T-helper 2 cell (primary cell): ENCODE measurements at places on chromosomes 5 and 9.
A peak's percentile ranks its signal among the peaks of the same experiment; 100 is the strongest.

DNA sequence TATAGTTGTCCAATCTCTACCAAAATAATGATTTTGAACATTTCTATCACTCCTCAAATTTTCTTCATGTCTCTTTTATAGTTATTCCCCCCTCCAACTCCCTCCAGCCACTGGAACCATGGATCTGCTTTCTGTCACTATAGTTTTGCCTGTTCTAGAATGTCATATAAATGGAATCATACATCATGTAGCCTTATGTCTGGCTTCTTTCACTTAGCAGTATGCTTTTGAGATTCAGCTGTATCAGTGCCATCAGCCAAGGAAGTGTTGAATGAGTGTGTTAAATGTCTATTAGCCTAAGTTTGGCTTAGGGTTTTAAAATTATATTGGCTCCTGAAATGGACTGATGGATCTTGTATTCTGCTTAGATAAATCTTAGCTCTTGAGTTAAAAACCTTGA, 36.0 kb downstream of the UBE2D2 start:
- DNase-seq = no peak

GRCh38 chr5:80804332-80804731, 149.5 kb upstream of the DHFR start:
- no peak for DNase-seq

DNA sequence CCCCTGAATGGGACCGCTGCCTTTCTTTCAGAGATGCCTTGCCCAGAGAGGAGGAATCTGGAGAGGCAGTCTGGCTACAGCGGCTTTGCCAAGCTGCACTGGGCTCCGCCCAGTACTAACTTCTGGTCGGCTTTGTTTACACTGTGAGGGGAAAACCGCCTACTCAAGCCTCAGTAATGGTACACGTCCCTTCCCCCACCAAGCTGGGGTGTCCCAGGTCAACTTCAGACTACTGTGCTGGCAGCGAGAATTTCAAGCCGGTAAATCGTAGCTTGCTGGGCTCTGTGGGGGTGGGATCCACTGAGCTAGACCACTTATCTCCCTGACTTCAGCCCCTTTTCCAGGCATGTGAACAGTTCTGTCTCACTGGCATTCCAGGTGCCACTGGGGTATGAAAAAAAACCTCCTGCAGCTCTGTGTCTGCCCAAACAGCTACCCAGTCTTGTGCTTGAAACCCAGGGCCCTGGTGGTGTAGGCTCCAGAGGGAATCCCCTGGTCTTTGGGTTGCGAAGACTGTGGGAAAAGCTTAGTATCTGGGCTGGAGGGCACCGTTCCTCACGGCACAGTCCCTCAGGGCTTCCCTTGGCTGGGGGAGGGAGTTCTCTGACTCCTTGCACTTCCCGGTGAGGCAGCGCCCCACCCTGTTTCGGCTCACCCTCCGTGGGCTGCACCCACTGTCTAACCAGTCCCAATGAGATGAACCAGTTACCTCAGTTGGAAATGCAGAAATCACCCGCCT, 171.2 kb downstream of the CWC27 start:
- no peak for DNase-seq

DNA sequence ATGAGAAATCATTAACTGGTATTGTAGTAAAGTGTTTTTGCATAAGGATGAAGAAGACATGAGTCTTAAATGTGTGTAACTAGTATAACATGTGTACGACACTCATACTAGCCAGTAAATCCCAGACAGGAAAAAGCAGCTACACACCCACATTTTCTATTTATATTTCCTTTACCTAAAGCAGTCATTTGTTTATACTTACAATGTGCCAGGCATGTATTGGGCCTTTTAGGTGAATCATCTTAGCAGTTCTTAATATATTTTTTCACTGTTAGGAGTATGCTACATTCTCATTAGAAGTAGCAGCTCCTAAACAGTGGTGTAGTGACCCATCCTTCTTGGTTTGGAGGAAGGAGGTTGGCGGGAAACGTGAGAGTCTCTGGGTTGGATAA, 55.8 kb upstream of the TMC1 start:
- no peak for DNase-seq

DNA sequence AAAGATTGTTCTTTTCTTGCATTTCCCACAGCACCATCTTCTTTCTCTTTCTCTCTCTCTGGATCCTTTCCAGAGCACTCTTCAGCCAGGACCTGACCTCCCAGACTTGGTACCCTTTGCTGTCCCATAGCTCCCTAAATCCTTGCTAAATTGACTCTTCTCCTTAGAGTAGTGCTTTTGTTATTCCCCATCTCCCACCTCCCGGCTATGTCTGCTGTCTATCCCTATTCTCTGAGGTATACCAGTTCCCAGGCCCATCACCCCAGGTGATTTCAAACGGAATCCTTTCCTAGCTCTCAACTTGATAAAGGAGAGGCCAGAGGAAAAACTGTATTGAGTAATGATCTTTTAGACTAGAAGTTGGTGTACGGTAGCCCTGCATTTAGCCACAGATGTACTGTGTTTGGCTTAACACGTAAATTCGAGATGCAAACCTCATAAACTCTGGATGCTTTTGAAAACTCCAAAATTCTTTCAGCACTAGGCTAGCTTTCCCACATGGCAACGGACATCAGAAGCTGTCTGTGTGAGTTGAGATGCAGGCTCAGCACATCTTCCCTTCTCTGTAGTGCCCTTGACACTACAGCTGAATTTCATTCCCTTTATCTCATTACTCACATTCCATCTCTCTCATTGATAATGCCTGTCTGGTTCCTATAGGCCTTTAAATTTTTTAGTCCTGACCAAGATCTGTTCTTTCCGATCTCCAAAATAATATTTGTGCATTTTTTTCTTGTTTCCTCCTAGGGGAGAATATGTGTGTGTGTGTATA, 320.8 kb upstream of the ITGA1 start:
- no peak for DNase-seq

GRCh38 chr9:120688758-120689157, 25.5 kb downstream of the MEGF9 start:
- no peak for DNase-seq

- no peak for DNase-seq
Measured at GRCh38 chr9:93318480-93318879, 133.0 kb upstream of the FAM120A start.

- no peak for DNase-seq
Measured at GRCh38 chr5:113047733-113048652, 71.4 kb downstream of the DCP2 start.

- DNase-seq = no peak
Measured at GRCh38 chr9:97511655-97512427, 10.4 kb downstream of the TMOD1 start.

- no peak for DNase-seq
Measured at GRCh38 chr9:35552376-35552775, 52.7 kb upstream of the TESK1 start.

DNA sequence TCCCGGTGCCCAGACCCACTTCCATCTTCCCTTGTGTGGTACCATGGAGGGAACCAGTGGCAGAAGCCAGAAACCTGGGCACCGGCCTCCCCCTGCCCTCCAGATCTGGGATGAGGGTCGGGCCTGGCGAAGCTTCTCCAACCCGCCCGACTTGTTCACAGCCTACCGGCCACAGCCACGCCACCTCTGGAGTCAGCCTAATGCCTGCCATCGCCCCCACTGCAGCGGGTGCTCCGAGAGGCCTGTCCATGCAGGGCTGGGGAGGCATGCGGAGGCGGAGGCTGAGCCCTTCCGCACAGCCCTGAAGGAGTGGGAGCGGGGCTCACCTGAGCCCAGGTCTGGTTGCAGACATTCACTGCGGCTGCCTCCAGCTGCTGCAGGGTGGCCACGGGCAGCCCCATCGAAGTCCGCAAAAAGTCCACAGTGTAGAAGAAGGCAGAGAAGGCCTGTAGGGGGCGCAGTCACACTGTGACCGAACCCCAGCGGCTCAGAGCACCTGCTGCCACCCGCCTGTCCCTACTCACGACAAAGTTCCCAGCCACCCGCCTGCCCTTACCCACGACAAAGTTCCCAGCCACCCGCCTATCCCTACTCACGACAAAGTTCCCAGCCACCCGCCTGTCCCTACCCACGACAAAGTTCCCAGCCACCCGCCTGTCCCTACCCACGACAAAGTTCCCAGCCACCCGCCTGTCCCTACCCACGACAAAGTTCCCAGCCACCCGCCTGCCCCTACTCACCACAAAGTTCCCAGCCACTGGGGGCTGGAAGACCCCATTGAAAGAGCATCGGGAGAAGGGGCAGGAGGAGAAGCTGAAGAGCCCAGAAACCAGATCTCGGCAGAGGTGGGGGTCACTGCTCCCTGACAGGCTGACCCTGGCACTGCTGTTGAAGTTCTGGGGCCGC, 3.8 kb upstream of the NPDC1 start:
- no peak for DNase-seq

DNA sequence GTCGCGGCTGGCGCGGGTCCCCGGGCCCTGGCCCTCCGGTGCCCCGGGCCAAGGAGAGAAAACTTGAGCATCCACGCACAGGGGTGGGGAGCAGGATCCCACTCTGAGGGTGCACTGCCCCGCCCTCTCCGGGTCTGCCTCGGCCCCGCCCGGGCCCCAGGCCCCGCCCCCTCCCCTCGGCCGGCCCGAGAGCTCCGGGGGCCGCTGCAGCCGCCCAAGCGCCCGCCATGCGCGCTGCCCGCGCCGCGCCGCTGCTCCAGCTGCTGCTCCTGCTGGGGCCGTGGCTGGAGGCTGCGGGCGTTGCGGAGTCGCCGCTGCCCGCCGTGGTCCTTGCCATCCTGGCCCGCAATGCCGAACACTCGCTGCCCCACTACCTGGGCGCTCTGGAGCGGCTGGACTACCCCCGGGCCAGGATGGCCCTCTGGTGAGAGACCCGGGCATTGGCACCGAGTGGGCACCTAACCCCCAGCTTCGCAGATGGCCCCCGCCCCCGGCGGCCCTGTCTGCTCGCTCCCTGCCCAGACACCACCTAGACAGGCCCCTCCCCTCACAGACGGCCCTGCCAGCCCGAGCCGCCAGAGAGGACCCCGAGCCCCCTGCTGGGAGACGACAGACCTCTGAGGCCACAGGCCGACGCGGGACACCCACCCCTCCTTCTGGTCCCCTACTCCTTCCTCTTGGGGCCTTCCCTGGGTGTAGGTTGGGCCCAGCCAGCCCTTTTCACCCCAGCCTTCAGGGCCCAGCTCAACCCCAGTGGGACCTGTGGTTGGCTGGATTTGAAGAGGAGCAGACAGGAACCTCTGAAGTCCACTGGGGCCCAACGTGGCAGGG, at the start of gene CERCAM:
Gene CERCAM, plus strand, starts transcription at position 207 of the 831 bp plus-strand sequence. Its CDS starts 21 bp downstream, at position 228.
- peak; percentile 26 for DNase-seq

GRCh38 chr9:36878986-36879982, 154.8 kb downstream of the PAX5 start:
- no peak for DNase-seq

- DNase-seq = no peak
Measured at GRCh38 chr5:106476630-106477029, 1194.1 kb downstream of the EFNA5 start.

DNA sequence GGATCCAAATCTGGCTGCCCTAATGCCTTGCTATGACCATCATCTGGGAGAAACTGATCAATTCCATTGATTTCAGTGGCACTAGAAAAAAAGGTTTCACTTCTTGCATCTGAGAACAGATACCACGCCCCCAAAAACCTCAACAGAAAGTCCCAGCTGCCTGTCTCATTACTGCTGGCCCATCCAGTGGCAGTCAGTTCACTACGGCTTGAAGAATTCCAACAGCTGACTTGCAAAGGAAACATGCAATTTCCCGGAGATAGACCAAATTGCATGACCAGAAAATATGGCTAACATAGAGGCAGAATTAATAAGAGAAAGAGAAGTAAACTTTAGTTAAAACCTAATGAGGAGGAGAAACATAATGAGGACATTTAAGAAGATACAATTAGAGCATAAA, 48.6 kb downstream of the UGCG start:
- no peak for DNase-seq

DNA sequence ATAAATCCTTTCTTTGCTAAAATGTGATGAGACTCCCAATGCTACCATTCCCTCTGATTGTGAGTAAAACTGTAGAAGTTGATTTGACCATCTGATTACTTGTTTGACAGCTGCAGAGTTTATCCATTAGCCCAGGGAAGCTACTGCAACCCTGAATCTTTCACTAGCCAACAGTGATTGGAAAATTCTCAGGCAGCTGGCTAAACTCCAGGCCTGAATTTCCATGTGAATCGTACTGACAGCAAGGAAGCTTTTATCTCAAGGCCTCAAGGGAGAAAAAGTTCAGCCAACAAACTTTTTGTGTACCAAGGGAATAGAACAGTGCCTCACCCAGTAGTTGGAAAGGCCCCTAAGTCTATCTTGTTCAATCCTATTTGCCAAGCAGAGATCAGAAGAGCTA, 246.7 kb upstream of the TRPM3 start:
- no peak for DNase-seq

DNA sequence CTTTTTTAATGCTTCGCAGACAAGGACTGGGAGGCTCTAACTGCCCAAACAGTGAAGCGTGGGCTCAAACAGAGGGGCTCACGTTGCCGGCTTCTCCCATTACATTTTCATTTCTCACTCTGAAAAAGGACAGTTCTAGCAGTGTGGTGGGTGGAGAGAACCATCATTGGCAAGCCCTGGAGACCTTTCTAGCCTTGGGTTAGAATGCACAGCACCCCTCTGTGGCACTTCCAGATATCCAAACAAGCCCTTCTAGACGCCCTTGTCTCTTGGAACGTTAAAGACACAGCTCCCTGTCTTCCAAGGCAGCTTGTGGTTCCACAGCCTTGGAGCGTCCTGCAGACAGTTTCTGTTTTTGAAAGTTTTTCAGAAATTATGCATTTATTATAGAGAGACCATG, 52.1 kb downstream of the MVB12B start:
- DNase-seq = no peak

DNA sequence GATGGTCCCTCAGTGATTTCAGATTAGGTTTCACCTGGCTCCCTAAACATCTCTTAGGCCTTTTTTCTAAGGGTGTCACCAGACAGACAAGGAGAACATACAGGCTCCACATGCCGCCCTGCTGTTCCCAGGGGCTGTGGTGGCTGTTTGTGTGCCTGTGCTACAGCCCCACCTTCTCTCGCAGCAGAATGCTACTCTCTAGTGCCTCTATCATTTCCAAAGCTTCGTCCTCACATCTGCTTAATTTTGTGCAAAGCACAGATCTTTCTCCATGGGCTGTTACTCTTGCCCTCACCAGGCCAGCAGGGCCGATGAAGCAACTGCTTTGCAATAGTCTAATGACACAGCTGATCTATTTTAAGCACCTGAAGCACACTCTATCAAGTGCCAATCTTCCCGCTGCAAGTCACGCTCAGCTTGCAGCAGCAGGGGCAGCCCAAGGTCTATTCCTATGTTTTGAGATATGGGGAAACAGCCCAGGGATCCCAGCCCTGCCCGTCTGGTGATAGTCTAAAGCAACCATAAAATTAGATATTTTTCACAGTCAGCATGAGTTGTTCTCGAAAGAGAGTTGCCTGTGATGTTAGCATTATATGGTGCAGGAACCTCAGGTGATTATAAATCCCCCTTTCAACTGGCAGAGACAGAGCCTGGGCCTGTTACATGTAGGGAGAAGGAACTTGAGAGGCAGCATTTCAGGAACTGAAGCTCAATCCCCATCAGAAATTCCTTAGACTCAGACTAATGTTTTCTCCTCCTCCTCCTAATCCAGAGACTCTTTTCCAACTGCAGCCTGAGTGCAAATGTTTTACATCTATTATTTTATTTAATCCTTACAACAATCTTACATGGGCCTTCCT, 12.7 kb downstream of the ABLIM3 start:
- DNase-seq = no peak
